ENCODE measurements at places on chromosomes 11 and 22.

- DNase-seq, result no peak
Measured at GRCh38 chr22:23779731-23780130, 7.0 kb upstream of the SMARCB1 start.

GRCh38 chr11:74330075-74330858 lies 18.8 kb upstream of the P4HA3 start:
- no peak for DNase-seq

DNA sequence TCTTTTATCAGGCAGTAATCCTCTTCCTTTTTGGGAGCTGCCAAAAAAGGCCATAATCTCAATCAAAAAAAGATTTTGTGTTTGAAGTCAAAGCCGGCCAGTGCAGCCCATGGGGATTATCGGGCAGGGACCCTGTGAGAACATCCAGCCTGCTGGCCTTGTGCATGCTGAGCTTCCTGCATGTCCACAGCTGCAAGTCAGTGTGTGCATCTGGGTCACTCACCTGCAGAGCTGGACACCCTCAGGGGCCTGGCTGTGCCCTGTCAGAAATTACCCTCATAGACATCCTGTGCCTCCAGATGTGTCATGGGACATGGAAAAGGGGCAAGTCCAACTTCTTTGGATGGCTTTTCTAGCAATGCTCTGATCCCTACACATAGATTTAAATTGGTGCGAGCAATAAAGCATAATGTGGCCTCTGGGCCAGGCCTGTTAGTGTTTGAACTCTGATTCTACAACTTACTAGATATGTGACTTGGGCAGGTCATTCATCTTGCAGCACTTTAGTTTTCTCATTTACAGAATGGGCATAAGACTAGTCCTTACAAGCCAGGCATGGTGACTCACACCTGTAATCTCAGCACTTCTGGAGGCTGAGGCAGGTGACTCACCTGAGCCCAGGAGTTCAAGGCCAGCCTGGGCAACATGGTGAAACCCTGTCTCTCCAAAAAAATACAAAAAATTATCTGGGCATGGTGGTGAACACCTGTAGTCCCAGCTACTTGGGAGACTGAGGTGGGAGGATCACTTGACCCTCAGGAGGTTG lies 81.6 kb upstream of the LARGE1 start:
- no peak for DNase-seq

GRCh38 chr11:61042537-61042936 lies 59.8 kb upstream of the CD5 start:
- no peak for DNase-seq

DNA sequence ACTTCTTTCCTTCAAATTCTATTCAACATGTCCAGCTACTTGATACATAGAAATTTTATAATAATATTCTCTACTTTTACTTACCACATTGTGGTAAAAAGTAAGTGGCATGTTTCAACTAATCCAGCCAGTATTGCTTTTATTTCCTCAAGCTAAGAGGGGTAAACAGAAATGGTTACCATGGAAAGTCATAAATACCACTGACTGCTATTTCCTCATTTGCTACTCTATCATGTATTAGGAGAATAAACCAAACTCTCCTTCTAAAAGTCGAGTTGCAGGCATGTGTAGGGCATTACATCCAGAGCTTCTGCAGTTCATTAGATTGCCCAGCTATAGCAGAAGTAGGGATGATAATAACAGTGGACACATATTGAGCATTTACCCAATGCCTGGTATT lies 208.4 kb downstream of the MAML2 start:
- DNase-seq, result no peak

- DNase-seq, result no peak
Measured at GRCh38 chr11:63862923-63863322, 24.0 kb downstream of the MARK2 start.

- DNase-seq, result no peak
Measured at GRCh38 chr11:116910847-116911246, 73.4 kb upstream of the APOA1 start.

- no peak for DNase-seq
Measured at GRCh38 chr11:30357872-30358271, 35.0 kb downstream of the ARL14EP start.

GRCh38 chr22:50711446-50712340 lies 26.3 kb upstream of the ACR start:
- no peak for DNase-seq

DNA sequence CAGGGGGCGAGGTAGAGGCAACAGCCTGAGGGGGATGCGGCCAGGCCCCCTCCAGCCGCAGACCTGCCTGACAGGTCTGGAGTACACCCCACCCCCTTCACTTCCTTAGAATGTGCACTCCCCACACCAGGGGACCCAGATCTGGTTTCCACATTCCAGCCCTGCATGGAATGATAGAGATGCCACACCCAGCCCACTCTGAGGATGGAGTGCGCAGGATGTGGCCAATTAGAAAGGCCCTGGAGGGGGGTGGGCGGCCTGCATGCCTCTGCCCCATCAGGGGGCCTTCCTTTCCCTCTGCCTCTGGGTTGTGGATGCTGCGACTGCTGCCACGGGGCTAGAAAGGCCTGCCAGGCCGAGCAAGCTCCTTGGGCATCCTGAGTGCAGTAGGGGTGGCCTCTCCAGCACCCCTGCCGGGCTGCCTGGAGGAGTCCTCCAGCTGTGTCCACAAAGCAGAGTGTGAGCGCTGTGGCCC lies 28.2 kb upstream of the MGAT3 start:
- DNase-seq, result no peak
